Bone marrow (tissue), 2 donors: ENCODE measurements at places on chromosomes 13 and 19.

GRCh38 chr13:45500492-45501174, 35.9 kb downstream of the COG3 start:
- DNase-seq = no peak

DNA sequence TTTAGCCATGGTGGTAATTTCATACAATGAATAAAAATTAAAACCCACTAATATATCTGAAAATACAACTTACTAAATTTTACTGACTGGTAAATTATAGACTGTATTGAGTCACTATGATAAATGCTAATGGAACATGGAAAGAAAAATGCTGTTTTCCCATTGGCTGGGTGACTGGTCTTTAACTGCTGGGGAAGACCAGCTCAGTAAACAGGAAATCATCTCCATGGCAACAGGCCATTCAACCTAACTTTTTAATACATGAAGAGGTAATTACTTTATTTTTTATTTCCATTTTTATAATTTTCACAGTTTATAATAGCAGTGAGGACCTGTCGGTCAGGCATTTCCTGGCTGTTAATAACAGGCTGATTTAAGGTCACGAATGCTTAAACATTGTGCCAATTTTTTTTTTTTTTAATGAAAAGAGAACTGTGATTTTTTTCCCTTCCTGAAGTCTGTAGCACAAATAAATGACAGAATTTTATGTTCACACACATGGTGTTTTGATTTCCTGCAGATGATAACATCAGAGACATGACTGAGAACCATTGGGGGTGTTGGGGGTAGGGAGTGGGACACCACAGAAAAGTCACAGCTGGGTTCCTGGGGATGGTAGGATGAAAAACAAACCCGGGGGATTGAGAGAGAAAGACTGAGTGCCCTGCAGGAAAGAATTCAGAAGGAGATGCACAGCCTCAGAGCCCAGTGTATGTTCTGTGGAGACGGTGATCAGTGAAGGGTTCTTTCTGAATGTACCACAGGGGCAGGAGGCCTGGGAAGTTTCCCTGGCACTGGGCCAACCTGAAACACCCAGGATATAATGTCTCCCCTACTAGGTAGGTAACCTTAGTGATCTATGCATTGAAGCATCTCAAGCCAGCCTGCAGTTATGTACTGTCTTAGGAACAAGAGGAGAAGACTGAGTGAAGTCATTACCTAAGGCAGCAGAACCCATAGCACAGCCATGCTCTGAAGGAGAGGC, 297.1 kb downstream of the COG6 start:
- no peak for DNase-seq

DNA sequence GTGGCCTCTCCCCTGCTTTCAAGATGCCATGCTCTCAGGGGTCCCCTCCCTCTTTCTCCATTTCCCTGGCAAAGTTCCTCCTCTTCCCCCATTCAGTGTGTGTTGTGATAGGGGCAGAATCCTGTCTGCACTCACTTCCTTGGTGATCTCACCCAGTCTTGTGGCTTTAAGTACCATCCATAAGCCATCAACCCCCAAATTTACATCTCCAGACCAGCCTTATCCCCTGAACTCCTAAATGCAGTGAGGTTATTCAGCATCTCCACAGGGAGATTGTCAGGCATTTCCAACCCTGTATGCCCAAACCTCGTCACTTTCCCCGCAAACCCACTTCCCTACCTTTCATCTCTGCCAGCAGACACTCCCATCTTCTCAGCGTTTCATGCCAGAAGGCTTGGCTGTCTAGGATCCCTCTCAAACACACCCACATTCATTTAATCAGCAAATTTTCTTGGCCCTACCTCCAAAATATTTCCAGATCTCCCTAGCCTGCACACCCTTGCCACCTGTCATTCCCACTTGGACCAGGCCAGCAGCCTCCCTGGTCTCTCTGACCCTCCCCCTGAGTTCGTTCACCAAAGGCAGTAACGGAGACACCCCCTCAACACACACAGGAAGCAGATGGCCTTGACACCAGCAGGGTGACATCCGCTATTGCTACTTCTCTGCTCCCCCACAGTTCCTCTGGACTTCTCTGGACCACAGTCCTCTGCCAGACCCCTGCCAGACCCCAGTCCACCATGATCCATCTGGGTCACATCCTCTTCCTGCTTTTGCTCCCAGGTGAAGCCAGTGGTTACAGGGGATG, at the start of gene HCST:
Gene HCST, plus strand, starts transcription at position 676 of the 808 bp plus-strand sequence. Its CDS starts 65 bp downstream, at position 741.
- DNase-seq = peak; percentile 35

GRCh38 chr13:85597790-85598500, 201.3 kb downstream of the SLITRK6 start:
- no peak for DNase-seq

DNA sequence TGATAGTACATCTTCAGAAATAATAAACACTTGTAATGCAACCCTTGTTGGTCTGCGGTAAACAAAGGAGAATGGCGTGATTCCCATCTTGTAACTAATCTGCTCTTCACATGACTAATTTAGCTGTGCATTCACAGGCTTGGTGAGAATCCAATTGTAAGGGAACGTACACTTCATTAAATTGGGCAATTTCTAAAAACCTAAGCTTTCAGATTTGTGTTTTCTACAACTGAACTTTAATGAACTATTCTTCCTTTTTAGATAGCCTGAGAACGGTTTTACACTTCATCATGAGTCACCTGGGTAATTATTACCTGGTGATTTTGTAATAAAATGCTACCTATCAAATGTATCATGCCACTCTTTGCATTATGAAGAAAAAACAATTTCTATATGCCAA, 306.9 kb downstream of the KLF5 start:
- DNase-seq = no peak

GRCh38 chr19:49326165-49326704, 1.2 kb upstream of the SLC6A16 start:
- DNase-seq = no peak

- no peak for DNase-seq
These were observed 11.3 kb upstream of the POU2F2 start for GRCh38 chr19:42143341-42144234.

DNA sequence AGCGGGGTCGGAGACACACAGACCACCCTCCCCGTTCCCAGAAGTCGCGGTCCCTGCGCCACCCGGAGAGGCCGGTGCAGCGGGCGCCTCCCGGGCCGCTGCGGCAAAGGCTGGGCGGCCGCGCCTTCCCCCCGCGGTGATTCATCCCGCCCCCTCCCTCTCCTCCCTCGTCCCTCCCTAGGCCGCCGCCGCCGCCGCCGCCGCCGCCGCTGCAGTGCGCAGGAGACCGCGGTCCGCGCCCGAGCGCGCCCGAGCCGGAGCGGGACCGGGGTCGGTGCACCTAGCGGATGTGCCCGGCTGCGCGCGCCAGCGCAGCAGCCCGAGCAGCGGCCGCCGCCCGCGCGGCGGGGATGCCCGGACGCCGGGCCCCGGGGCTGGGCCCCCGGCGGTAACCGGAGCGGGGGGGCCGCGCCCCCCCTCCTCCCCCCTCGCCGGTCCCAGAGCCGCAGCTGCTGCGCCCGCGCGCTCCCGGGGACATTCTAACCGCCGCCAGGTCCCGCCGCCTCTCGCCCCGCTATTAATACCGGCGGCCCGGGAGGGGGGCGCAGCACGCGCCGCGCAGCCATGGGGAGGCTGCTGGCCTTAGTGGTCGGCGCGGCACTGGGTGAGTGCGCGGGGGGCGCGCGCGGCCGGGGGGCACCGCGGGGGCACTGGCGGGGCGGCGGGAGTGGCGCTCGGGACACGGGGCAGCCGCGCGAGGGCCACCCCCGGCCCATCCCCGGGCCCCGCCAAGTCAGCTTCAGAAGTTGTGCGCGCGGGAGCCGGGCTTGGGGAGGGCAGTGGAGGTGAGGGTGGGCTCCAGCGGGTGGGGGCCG, at the start of gene SCN1B:
Gene SCN1B, plus strand, starts transcription at position 214 of the 815 bp plus-strand sequence. Its CDS starts 351 bp downstream, at position 565.
- DNase-seq = peak; percentile 70

- peak; percentile 14 for DNase-seq
These were observed 2.8 kb downstream of the ZNF20 start for GRCh38 chr19:12137221-12137940.

DNA sequence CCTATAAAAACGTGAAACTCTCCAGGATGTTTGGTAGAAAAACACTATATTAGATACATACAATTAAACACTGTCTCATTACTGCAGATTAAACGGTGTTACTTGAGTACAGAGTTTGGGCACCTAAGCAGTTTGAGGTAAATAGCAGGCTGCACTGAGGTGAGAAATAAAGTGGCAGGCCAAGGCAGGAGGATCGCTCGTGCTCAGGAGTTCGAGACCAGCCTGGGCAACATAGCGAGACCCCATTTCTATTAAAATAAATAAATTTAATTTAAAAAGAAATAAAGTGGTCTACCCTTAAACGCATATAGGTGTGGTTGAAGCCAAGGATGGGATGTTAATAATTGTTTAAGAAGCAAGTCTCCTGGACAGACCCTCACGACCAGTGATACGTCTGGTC, 1.2 kb downstream of the PSPC1 start:
- DNase-seq = no peak

DNA sequence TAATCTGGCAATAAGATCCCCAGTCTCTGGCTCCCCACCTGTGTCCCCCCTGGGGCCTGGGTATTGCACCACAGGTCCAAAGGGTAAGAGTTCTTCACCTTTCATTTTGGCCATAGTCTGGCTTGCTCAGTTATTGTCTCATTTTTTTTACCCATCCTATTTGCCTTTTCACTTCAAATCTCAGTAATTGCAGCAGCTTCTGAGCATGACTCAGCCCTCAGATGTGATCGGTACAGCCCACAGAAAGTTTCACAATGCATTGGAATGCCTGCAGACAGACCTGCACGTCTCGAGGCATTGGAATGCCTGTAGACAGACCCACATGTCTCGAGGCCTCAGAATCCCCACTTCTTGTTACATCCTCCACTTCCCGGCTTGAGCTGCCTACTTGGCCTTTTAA, 173.6 kb downstream of the NUFIP1 start:
- no peak for DNase-seq
